ENCODE measurements at places on chromosomes 12 and 14. TPM values are rescaled to one million over a fixed set of nuclear protein-coding genes. Genes with fewer than 3 reads are reported as not detected.
A peak's percentile ranks its signal among the peaks of the same experiment; 100 is the strongest.

- no peak for DNase-seq
Measured at GRCh38 chr12:117202556-117202955, 12.3 kb upstream of the FBXO21 start.

- no peak for DNase-seq
Measured at GRCh38 chr14:102646615-102647014, 54.2 kb downstream of the RCOR1 start.

FBXL14 gene
- total RNA-seq, result 20.4 TPM

DNA sequence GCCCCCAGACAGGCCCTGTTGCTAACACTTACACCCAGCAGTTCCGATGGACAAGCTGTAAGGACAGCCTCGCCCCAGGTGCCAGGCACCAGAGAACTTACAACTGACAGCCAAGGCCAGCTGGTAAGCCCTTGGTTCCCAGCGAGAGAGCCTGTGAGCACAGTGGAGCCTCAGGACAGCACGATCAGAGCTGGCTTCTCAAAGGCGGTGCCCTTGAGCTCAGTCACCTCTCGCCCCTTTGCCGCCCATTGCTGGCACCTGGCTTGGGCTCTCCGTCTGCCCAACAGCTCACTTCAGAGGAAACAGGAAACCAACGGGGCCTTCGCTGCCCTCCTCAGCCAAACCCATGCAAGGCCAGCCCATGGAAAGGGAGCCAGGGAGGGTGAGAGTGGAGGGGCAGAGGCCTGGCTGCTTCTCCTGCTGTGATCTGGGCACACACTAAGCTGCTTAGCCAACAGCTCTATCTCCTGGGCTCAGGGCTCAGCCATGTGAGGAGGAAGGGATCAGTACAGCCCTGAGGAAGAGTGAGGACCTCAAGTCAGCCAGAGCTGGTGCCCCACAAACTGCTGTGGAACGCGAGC lies 98.5 kb downstream of the SINHCAF start:
- DNase-seq, result no peak

NUBPL gene
- total RNA-seq, result 12.0 TPM

CPNE6 gene
- not detected for total RNA-seq

GRCh38 chr14:55581342-55581771 lies 1.4 kb downstream of the KTN1 start:
- DNase-seq, result no peak

BEGAIN gene
- total RNA-seq, result 2.5 TPM

DNA sequence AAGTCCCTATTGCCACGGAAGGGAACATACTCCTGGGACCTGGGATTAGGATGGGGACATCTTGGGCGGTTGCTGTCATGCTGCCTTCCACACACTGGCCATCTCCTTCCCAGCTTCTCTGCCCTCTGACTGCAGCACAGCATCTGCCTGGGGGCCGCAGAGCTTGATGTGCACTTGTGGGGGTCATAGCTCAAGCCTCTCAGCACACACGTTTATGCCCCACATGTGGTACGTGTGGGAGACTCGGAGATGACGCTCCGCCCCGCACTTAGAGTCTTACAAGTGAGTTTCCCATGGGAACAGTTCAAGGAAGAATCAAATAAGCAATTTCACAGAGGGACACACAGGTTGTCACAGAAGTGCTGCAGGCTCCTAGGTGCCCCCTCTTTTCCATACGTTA lies 8.6 kb downstream of the ACADS start:
- DNase-seq, result no peak

- DNase-seq, result no peak
Measured at GRCh38 chr14:75734854-75735253, 73.8 kb downstream of the TTLL5 start.

GRCh38 chr14:61876362-61877034 lies 114.3 kb downstream of the SNAPC1 start:
- DNase-seq, result no peak

DNA sequence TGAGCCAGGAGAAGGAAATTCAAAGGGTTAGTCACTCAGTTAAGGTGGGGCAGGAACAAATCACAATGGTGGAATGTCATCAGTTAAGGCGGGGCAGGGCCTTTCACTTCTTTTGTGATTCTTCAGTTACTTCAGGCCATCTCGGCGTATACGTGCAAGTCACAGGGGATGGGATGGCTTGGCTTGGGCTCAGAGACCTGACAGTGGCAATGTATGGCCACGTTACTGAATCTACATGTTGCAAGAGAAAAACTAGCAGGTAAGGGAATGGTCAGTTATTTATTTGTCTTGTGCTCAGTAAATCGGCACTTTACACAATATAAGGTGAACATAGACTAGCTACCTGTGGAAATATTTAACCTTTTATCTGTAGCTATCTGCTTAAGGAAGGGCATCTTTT lies 11.9 kb downstream of the SLCO1B3 start:
- no peak for DNase-seq

DNA sequence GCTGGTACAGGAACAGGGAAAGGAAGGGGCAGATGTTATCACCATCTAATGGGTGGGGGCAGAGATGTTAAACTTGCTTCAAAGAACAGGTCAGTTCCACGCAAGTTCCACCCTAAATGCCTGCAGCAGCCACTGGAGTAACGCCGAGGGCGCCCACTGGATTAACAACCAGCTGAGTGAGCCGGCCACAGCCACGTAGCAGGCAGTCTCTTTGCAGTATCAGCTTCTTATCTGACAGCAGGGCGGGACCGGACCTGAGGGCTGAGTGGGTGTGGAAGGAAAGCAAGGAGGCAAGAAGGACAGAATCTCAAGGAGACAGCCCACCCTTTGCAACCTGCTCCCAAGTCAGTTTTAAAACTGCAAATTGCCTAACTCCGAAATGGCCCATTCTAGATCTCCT lies 38.4 kb upstream of the FOXN3 start:
- no peak for DNase-seq

DNA sequence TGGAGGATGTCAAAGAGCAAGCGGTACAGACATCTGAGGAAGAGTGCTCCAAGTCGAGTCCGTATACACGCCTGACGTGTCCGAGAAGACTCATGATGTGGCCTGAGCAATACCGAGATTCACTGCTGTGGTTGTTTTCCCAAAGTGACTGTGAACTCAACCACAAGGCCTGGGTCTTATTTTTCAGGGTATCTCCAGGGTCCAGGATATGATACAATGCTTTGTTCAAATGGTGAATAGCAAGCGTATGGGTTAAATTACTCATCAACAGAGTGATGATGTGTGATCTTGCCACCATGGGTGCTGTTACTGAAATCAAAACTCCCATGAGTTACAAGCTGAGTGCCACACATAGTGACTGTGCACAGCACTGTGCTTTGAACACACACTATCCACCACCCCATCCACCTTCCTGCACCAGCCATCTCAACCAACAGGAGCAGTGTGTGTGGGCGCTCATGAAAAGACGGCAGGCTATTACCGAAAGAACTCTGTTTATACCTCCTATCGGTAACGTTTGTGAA lies 109.6 kb downstream of the BCAT1 start:
- DNase-seq, result peak; percentile 71

INHBC gene
- not detected for total RNA-seq

DNA sequence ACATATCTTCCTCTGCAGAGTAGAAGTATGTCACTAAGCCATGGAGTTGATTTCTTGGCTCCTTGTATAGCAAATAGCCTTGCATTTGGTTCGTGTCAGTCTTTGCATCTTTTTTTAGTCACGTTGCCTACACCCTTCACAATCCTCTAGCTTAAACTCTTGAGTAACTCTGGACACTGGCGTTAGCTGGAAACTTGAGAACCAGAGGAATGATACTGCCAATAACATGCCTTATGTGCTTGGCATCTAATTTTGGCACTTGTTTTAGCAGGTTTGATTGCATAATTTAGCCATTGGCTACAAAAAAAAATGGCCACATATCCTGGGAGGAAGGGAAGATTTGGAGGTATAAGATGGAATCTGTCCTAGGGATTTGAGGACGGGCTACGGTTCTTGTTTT lies 136.2 kb downstream of the ETV6 start:
- DNase-seq, result no peak

DNA sequence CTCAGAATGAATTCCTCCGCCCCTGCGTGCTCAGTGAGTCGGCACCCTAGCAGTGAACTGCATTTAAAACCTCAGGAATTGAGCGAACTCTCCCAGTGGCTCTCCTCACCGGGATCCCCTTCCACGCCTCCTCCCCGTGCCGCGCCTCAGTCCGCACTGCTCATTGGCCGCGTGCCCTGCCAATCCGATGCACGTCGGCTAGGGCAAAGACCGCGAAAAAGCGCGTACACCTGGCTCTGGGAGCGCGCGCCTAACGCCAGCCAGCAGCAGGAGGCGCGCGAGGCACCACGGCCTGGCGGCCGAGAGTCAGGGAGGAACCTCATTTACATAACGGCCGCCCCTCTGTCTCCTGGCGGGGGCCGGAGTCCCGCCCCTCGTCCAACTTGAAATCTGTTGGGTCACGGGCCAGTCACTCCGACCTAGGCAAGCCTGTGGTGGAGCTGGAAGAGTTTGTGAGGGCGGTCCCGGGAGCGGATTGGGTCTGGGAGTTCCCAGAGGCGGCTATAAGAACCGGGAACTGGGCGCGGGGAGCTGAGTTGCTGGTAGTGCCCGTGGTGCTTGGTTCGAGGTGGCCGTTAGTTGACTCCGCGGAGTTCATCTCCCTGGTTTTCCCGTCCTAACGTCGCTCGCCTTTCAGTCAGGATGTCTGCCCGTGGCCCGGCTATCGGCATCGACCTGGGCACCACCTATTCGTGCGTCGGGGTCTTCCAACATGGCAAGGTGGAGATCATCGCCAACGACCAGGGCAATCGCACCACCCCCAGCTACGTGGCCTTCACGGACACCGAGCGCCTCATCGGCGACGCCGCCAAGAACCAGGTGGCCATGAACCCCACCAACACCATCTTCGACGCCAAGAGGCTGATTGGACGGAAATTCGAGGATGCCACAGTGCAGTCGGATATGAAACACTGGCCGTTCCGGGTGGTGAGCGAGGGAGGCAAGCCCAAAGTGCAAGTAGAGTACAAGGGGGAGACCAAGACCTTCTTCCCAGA lies at the start of gene HSPA2:
HSPA2 (plus strand) TSS at position 534 of the 995 bp plus-strand sequence; CDS start at position 643, 109 bp downstream.
- DNase-seq, result peak; percentile 94

PSMC6 gene
- 132 TPM for total RNA-seq

SCNN1A gene
- 0.05 TPM for total RNA-seq

CD9 gene
- 47.4 TPM for total RNA-seq

DNA sequence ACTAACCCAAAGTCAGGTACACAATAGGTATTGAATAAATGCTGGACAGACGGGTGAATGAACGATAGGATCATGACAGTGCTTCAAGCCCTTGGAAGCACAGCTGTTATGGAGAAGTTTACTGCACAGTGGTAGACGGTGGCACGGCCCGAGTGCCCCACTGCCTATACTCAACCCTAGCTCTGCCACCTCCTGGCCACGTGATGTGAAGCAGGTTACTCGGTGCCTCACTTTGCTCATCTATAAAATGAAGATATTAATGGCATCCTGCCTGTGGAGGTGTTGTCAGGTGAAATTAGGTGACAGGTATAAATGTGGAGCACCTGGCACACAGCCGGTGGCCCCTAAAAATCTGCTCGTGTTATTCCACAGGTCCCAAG lies 5.8 kb downstream of the ASB2 start:
- DNase-seq, result no peak

DNA sequence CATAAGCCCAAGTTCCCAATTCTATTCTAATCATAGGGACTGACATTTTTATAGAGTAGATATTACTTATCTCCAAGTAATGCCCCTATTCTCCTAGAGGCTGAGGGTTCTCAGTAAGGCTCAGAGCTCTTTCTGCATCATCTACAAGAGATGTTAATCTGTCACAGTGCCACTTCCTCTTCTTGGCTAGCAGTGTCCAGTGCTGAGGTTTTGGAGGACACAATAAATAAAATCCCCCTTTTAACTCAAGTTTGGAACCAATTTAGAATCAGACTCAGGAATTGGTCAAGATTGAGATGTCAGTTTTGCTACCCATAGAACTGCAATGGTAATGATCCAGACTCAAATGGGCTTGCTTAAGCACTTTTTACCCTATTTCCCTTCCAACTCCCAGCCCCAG lies 154.1 kb upstream of the ARID2 start:
- no peak for DNase-seq

CLEC4C gene
- not detected for total RNA-seq

POP5 gene
- total RNA-seq, result 83.3 TPM

DNA sequence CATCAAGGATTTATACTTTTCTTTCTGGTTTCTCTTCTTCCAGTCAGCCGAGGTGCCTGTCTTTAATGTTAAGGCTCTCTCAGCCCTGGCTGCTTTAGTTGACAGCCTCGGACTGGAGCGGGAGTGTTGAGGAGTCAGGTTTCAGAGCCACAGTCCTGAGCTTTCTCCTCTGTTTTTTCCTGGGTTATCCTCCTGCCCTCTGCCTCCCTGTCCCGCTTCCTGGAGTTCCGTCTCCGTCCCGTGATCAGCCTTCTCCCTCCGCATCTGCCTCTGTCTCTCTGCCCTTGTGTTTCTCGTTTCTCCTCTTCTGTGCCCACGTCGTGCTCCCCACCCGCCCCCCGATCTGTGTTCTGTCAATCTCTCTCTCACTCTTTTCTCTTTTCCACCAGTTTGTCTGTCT lies 33.0 kb downstream of the IQSEC3 start:
- DNase-seq, result no peak

PTGER2 gene
- total RNA-seq, result 67.9 TPM

GRCh38 chr14:83887866-83888265 lies 1642.1 kb upstream of the FLRT2 start:
- no peak for DNase-seq

- peak; percentile 47 for DNase-seq
Measured at GRCh38 chr14:50344116-50344775, 32.1 kb downstream of the DMAC2L start.

- no peak for DNase-seq
Measured at GRCh38 chr12:109304485-109304884, 4.6 kb downstream of the FOXN4 start.

GRCh38 chr12:96986883-96987523 lies 79.9 kb downstream of the NEDD1 start:
- no peak for DNase-seq

ANKRD33 gene
- total RNA-seq, result not detected

DNA sequence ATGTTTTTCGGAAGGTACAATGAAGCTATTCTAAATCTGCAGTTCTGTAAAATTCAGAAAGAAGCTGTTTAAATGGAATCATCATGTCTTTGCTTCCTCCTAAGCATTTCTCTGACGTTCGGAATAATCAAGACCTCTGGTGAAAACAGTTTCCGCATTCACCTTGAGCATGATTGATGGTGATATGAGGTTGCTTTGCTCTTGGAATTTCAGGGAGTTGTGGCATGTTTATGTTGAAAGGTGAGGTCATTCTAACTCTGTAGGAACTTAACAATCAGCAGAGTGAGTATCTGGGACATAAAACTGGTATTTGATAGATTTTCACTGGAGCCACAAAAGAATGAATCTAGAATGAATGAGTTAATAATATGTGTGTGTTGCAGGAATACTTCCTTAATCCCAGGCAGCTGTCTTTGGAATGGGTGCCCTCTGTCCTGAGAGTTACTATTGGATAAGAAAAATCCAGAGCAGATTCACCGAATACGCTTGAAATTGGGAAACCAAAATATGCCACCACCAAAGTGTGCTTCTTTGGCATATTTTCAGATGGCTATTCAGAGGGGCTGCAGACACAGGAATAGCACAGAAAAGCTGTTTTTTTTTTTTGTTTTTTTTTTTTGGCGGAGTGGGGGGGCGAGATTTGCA lies 599.1 kb downstream of the CCER1 start:
- no peak for DNase-seq
